Activated naive CD8-positive, alpha-beta T cell treated with anti-CD3 and anti-CD28 coated beads, Interleukin-2, amount 50 U/mL, for 16 hours (primary cell): ENCODE measurements at places on chromosomes 4 and X.

DNA sequence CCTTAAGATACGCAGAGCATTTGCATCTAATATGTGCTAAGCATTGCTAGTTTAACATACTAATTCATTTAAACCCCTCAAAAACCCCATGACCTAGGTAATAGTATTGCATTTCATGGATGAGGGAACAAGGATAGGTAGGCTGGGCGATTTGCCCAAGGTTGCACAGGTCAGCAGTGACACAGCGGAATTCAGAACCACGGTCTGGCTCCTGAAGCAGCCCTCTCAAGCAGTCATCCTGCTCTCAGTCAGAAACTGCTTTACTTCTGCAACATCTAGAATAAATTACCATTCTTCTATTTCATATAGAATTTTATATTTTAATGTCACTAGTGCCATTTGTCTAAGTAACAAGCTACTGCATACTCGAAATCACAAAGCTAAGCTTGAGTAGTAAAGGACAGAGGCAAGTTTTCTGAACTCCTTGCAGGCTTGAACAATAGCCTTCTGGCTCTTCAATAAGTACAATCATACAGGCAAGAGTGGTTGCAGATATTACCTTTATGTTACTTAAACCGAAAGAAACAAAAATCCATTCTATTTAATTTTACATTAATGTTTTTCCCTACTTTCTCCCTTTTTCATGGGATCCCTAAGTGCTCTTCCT is 555 bp upstream of the SPP1 start:
- DNase-seq: no peak

GRCh38 chr4:94507708-94508107 is 56.0 kb downstream of the PDLIM5 start:
- no peak for DNase-seq

- no peak for DNase-seq
Observed at GRCh38 chr4:166839615-166840251, 394.6 kb downstream of the SPOCK3 start.

DNA sequence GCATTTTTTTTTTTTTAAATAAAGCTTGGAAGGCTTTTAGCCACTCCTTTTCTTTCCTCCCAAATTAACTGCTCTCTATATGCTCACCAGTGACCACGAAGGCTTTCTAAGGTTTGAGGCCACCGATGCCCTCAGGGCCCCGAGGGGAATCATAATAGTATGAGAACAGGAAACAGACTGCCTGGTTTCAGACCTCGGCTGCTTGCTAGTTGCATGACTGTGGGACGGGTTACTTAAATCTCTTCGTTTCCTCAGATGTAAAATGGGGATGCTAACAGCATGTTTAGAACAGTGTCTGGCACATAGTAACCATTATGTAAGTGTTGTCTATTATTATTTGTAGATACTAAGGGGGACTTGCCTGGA is 3.6 kb downstream of the LINC00632 start:
- no peak for DNase-seq
